Natural killer cell (primary cell): ENCODE measurements at places on chromosomes 1 and 21. TPM values are rescaled to one million over a fixed set of nuclear protein-coding genes. Genes with fewer than 3 reads are reported as not detected.
A peak's percentile ranks its signal among the peaks of the same experiment; 100 is the strongest.

The SLC19A1 gene
- 4.9 TPM for total RNA-seq

The CCDC190 gene
- total RNA-seq = not detected

The ATPAF1 gene
- 21.7 TPM for total RNA-seq

GRCh38 chr1:27152004-27152828 is 2.7 kb downstream of the SLC9A1 start:
- DNase-seq = no peak
- no peaks in the 10 kb centered on the region for H3K36me3 ChIP-seq
- H3K27ac ChIP-seq = no peak overlapping the region
- peaks cover 36% of the 10 kb centered on the region for H3K4me1 ChIP-seq
- no peaks in the 10 kb centered on the region for H3K27me3 ChIP-seq

- no peaks in the 10 kb centered on the region for H3K36me3 ChIP-seq
- no peak for DNase-seq
- H3K27me3 ChIP-seq = no peaks in the 10 kb centered on the region
- H3K4me1 ChIP-seq = no peaks in the 10 kb centered on the region
These were observed 52.5 kb upstream of the CAMK1G start for GRCh38 chr1:209531006-209531405.

DNA sequence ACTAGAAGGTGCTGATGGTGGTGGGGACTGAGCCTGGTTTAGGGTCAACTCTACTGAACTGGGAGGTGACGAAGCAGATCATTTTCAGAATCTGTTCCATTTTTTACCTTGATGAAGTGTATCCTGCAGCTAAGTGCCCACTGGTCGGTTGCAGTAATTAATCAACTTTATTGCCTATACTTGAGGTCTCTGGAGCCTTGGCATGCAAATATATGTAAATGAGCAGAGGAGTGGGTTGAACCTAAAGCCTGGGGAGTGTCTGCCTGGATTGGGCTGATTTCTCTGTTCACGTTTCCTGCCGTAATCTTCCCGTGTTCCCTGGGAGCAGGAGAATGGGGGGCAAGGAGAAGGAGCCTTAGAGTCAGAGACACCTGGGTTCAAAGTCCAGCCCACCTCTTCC is 286.8 kb downstream of the PTPRU start:
- H3K36me3 ChIP-seq = no peaks in the 10 kb centered on the region
- H3K27me3 ChIP-seq = peaks cover 2% of the 10 kb centered on the region
- no peaks in the 10 kb centered on the region for H3K4me1 ChIP-seq
- H3K4me3 ChIP-seq = no peak overlapping the region
- H3K27ac ChIP-seq = no peak overlapping the region
- peak; percentile 4 for DNase-seq

- no peaks in the 10 kb centered on the region for H3K36me3 ChIP-seq
- H3K27ac ChIP-seq = no peak overlapping the region
- DNase-seq = no peak
- no peaks in the 10 kb centered on the region for H3K27me3 ChIP-seq
These were observed 25.5 kb downstream of the MT1HL1 start for GRCh38 chr1:236978740-236979139.

DNA sequence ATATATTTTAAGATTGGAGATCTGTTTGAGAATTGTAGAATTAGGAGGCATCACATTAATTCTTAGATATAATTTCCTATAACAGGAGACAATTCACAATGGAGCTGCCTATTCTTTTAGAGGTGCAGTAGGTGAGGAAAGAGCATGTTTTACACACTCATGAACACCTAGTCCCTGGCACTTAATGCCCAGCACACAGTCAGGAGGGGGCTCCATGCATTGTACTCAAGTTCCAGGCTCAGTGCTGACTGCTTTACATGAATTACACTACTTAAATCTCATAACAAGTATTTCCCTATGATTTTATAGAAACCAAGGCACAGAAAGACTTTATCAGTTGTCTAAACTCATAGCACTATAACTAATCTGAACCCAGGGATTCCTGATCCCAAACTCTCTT is 360 bp upstream of the GBP3 start:
- H3K27ac ChIP-seq = peak overlapping the region; percentile 84
- H3K36me3 ChIP-seq = peaks cover 17% of the 10 kb centered on the region
- H3K4me3 ChIP-seq = peak overlapping the region; percentile 60
- no peaks in the 10 kb centered on the region for H3K27me3 ChIP-seq
- peaks cover 20% of the 10 kb centered on the region for H3K4me1 ChIP-seq

DNA sequence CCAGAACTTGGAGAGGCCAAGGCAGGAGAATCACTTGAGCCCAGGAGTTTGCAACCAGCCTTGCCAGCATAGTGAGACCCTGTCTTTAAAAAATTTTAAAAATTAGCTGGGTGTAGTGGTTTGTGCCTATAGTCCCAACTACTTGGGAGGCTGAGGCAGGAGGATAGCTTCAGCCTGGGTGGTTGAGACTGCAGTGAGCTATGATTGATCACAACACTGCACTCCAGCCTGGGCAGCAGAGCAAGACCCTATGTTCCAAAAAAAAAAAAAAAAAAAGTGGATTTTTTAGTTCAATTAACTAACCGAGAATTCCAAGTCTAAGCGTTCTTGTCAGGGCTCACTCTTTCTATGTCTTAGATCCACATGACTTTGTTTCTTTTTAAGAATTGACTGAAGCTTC is 130.3 kb upstream of the NRIP1 start:
- no peaks in the 10 kb centered on the region for H3K4me1 ChIP-seq
- H3K27me3 ChIP-seq = no peaks in the 10 kb centered on the region
- H3K36me3 ChIP-seq = no peaks in the 10 kb centered on the region

- H3K36me3 ChIP-seq = no peaks in the 10 kb centered on the region
- no peaks in the 10 kb centered on the region for H3K4me1 ChIP-seq
- no peak overlapping the region for H3K4me3 ChIP-seq
- no peaks in the 10 kb centered on the region for H3K27me3 ChIP-seq
These were observed 95.1 kb upstream of the TSPAN2 start for GRCh38 chr1:115184260-115184950.

DNA sequence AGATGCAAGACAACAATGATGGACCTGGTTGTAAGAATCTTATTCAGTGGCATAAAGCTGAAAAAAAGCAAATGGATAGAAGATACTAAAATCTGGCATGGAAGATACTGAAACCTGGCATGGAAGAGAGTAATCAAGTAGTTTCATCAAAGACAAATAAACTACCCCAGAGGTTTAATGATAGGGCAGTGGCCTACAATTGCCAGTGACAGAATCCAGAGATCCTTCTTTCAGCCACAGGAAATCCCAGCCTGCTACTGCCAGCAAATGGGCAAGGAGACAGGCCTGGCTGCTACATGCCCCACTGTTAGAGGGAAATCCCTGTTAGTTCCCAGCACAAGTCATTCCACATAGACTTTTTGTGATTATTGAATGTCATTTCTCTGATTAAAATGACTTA is 409.4 kb downstream of the VAV3 start:
- no peaks in the 10 kb centered on the region for H3K36me3 ChIP-seq
- no peaks in the 10 kb centered on the region for H3K27me3 ChIP-seq
- H3K4me3 ChIP-seq = no peak overlapping the region
- H3K4me1 ChIP-seq = no peaks in the 10 kb centered on the region
- DNase-seq = no peak

DNA sequence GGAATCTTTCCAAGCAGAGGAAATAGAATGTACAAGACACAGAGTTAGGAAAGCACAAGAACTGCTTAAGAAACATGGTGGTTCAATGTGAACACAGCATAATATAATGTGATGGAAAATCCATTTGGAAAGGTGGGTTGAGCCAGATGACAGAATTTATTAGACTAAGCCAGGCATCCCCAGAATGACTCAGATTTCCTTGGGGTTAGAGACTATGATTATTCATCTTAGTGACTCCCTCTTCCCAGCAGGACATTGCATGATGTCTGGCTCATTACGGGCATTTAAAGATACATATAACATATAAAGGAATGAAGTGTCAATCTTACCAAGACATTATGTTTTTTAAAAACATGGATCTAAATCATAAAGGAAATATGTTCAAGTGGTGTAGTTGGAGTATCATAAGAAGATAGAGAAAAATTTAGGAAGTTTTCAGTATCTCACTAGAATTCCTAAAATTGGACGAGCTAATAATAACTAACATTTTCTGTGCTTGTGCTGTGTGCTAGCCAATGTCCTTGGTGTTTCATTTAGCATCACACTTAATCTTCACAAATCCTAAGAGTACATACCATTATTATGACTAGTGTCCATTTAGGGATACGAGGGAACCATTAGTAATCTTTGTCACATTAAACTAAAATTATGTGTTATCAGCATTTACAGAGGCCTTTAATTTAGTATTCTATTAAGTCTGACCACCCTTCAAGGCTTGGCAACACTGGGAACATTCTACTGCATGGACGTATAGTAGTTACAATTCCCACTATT is 41.0 kb upstream of the ST6GALNAC5 start:
- no peak overlapping the region for H3K27ac ChIP-seq
- no peak overlapping the region for H3K4me3 ChIP-seq
- no peaks in the 10 kb centered on the region for H3K4me1 ChIP-seq

DNA sequence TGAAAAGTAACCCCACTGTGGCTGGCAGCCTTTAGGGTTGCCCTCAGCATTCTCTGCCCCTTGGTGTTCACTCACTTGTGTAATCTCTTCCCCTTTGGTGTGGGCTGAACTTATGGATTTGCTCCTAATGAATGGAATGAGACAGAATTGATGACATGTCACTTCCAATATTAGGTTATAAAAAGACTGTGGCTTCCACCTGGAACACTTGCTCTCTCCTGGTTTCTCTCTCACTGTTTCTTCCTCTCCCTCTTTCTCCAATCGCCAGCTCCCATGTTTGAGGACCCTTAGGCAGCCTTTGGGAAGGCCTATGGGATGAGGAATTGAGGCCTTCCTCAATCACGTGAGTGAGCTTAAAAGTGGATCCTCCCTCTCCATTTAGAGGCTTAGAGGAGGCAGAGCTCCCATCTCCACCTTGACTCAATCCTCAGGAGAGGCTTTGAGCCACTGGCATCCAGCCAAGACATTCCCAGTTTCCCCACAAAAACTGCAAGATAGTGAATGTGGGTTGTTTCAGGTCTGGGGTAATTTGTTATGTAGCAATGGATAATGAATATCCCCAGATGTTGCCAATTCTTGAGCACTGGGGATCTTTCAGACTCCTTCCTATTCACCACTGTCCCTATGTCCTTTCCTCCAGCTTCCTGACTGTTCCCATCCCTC is 95.5 kb upstream of the CD34 start:
- no peak overlapping the region for H3K4me3 ChIP-seq
- no peak overlapping the region for H3K27ac ChIP-seq
- no peaks in the 10 kb centered on the region for H3K27me3 ChIP-seq
- DNase-seq = no peak
- no peaks in the 10 kb centered on the region for H3K36me3 ChIP-seq

GRCh38 chr1:115764541-115764940 is 4.0 kb downstream of the CASQ2 start:
- no peaks in the 10 kb centered on the region for H3K4me1 ChIP-seq
- H3K27ac ChIP-seq = no peak overlapping the region
- no peaks in the 10 kb centered on the region for H3K36me3 ChIP-seq
- no peak overlapping the region for H3K4me3 ChIP-seq
- DNase-seq = no peak
- H3K27me3 ChIP-seq = no peaks in the 10 kb centered on the region
